ENCODE measurements at places on chromosomes 6 and 20.

DNA sequence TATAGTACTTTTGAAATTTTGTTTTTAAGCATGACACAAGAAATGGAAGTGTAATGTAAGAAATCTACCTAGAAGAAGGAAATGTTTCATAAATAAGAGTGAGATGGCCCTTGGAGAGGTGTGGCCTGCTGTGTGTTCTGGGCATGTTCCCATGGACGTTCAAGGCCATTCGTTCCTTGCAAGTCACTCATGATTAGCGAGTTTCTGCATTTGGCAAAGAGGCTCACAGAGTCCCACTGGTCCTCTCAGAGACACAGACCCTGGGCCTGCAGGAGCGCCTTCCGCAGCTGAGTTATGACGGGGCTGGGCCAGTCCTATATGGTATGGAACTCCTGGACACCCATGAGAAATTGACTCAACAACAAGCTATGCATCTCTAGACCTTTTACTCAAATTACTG is 7.2 kb downstream of the THBS2 start:
- no peak for DNase-seq

GRCh38 chr6:149334201-149334600 is 16.7 kb downstream of the TAB2 start:
- DNase-seq, result no peak

GRCh38 chr6:3165631-3166534 is 8.5 kb upstream of the TUBB2A start:
- no peak for DNase-seq

GRCh38 chr6:10800810-10801209 is 37.5 kb downstream of the MAK start:
- DNase-seq, result no peak

GRCh38 chr6:106927531-106928398 is 46.8 kb downstream of the CD24 start:
- DNase-seq, result peak; percentile 69

- DNase-seq, result peak; percentile 88
These were observed 30.0 kb upstream of the ZNF217 start for GRCh38 chr20:53623454-53624211.

DNA sequence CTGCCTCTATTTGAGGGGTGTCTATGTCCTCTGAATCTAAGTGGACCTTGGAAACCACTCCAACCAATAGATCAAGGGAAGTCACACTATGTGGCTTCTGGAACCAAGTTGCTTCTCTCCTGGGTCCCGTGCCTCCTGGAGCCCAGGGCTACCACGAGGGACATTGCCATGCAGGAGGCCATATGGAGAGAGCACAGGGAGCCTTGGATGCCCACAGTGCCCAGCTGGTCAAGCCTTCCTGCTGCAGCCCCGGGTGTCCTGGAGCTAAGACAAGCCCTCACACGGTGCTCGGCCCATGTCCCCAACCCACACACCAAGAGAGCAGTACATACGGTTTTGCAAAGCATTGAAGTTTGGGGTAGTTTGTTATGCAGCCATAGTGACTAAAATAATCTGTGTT is 231.6 kb downstream of the SYNDIG1 start:
- no peak for DNase-seq

GRCh38 chr6:8238773-8239683 is 136.7 kb upstream of the EEF1E1 start:
- no peak for DNase-seq

DNA sequence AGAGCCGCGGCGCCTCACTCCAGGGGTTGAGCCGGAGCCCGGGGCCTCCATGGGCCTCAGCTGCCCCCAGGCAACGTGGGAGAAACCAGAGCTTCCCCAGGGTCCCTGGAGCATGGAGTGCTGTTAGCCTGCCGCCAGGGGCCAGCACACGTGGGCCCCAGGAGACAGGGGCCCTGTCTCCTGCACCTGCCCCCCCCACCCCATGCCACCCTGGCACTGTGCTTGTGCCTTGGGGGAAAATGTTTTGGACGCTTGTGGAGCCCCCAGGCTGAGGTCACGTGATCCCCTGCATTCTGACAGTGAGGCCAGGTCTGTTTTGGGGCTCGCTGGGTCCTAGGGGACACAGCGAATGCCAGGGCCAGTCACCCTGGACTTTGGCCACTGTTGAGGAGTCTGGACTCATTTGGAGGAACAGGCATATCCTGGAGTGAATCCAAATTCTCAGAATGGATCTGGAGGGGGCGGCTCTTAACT is 30.2 kb upstream of the MPC1 start:
- no peak for DNase-seq

GRCh38 chr6:12291839-12292604 is 1.9 kb downstream of the EDN1 start:
- peak; percentile 66 for DNase-seq

- DNase-seq, result no peak
These were observed 11.7 kb downstream of the SLC23A2 start for GRCh38 chr20:4989570-4989969.

GRCh38 chr20:49597825-49598395 is 30.0 kb upstream of the PTGIS start:
- DNase-seq, result no peak

DNA sequence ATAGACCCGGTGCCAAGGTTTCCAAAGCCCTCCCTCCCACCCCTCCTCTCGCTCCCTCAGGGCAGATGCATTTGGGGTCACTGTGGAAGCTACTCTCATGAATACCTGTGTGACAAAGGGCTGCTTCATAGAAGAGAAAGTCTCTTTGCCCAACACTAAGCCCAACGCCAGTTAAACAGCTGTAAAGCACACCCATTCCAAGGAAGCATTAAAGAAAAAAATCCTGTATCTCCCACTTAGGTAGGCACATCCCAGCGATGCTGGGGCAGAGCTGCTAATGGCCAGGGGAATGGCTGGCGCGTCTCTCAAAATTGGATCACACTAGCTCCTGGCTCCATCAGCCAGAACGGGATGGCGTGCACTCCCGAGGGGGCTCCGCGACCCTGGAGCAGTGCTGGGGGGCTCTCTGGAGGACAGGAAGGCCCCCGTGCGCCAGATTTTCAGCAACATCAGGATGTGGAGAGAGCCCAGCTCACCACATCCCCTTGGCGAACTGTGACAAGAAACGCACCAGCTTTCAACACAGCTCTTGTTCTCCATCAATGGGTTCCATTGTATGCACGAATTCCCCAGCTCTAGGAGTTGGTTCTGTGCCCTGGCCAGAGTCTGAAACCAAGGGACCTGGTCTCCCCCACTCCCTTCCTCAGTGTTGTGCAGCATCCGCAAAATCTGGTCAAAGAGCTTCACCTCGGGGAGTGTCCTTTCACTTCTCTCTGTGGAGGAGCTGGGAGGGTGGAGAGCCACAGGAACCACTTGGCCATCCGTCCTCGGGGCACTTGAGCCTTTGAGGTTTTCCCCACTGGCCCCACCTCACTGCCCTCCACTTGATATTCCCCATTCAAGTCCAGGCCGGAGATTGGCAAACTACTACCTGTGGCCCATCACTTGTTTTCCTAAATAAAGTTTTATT is 74.1 kb downstream of the TFAP2C start:
- DNase-seq, result no peak

DNA sequence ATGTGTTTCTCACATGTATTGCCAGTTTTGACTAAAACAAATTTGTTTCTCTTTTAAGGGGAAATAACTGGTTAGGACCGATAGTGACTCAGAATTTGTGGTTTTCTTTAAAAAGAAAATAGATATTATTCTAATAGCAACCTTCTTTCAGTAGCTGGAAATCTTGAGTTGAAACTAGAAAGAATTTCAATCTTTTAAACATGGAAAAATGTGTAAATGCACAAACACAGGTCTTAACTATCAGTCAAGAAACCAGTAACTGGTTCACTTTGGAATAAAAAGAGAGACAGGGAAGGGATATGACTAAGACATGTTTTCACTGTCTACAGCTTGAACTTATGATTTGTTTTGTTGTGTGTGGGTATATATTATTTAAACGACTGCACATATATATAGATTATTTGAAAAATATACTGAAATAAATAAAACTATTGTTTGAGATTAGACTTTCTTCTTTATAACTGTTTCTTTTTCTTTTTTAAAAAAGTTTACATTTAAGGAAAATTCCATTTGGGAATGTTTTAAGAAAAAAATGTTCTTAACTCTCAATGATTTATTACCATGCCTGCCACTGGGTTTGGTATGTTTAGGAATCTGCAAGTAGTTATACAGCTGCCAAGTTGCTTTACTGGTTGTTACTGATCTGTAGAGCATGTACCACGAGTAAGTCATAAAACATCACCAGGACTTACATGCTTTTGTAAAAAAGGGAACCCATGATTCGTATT is 753.3 kb upstream of the MARCKS start:
- DNase-seq, result no peak
